ENCODE measurements at places on chromosomes 6 and 20. TPM values are rescaled to one million over a fixed set of nuclear protein-coding genes. Genes with fewer than 3 reads are reported as not detected.

The CLPSL1 gene
- not detected for total RNA-seq

DNA sequence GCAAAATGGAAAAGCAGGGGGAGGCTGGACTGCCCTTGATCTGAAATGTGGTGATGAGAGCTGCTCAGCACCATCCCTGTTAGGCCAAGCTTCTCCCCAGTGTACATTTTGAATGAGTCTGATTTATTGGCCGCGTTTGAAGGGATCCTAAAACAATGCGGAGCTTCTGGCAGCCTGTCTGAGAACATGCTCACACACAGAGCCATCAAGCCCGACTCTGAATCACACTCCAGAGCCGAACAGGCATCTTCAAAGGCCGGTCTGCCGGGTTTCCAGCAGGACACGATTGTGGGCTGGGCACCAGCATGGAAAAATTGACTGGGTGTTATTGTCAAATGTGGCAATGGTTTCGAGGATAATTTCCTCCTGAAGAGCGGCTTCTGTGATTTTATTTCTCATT, 235.9 kb downstream of the TFAP2C start:
- DNase-seq, result no peak

GRCh38 chr20:57872816-57873409, 163.1 kb upstream of the PMEPA1 start:
- no peak for DNase-seq

DNA sequence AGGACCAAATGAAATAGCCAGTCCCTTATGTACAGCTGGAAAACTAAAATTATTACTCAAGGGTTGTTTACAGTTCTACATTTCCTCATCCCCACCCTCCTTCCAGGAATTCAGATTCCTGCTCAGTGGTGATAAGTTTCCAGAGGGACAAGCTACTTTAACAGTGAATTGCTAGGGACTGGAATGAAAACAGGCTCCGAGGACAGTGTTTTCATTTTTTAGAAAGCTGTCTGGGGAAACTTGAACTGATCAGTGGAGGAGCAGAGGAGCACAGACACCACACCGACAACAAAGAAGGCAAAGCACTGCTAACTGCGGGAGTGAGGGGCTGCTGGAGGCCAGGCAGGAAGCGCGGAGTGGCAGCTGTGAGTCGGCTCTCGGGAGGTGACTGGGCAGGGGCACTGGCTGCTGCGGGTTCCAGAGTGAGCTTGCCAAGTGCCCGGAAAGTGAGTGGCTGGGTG, 322.2 kb downstream of the ESR1 start:
- no peak for DNase-seq

DNA sequence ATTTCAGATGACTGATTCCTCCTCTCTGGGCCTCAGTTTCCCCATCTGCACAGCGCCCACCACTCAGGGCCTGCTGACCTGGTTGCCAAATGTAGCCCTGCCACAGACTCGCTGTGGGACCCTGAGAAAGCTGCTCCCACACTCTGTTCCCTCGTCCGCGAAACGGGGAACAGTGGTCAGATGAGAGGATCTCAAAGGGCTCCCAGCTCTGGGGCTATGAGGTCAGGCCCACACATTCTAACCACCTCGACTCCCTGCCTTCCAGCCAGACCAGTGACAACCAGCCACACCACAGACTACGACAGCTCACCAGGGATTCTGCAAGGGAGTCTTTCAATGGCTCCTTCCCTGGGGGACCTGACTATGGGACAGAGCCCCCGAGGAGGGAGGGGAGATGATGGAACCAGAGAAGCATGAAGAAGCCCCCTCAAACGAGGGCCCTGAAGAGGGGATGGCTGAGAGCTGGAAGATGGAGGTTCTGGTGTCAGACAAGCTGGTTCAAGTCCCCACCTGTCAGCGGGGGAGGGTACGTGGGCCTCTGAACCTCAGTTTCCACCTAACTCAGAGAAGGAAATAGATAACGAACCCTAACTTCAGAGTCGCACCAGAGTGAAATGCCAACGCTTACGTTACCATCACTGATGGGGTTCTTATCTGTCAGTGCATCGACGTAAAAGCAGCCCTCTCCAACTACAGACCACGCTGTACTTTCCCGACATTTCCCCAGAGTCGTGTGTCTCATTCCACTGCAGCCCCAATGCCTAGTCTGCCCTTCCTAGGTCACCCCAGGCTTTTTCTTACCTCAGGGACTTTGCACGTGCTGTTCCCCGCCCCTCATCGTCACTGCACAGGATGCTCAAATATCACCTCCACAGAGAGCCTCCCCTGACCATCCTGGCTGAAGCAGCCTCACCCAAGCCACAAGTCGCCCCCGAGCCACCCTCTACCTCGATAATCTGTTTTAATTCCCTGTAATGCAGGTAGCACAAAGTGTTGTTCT, 60.5 kb downstream of the PREX1 start:
- DNase-seq, result no peak
